ENCODE measurements at places on chromosomes 5 and 9. TPM values are rescaled to one million over a fixed set of nuclear protein-coding genes. Genes with fewer than 3 reads are reported as not detected.

The TCF7 gene
- 20.7 TPM for total RNA-seq

The PHF19 gene
- total RNA-seq: 114 TPM

The ARID3C gene
- 0.10 TPM for total RNA-seq

The FRMD3 gene
- total RNA-seq: 1.5 TPM

The OGN gene
- not detected for total RNA-seq

The TAF1L gene
- not detected for total RNA-seq

The SH3GL2 gene
- 0.07 TPM for total RNA-seq

The CA9 gene
- 6.1 TPM for total RNA-seq

The PPP2R2B gene
- not detected for total RNA-seq

The BSPRY gene
- total RNA-seq: not detected

The AK8 gene
- total RNA-seq: 0.89 TPM

The MCIDAS gene
- 1.7 TPM for total RNA-seq

The TERT gene
- total RNA-seq: 1.8 TPM

The SH3TC2 gene
- 0.29 TPM for total RNA-seq

The SGCD gene
- 4.0 TPM for total RNA-seq

The MTREX gene
- 50.1 TPM for total RNA-seq

The SOWAHA gene
- 0.15 TPM for total RNA-seq

The EXOSC2 gene
- total RNA-seq: 60.3 TPM

The RGS7BP gene
- total RNA-seq: not detected

The UBE2QL1 gene
- 0.15 TPM for total RNA-seq

The ABLIM3 gene
- total RNA-seq: 5.7 TPM

The LRRC14B gene
- total RNA-seq: not detected

The F2RL1 gene
- total RNA-seq: 254 TPM

The SLC34A1 gene
- not detected for total RNA-seq

The HRH2 gene
- total RNA-seq: 0.64 TPM

The SPINK13 gene
- not detected for total RNA-seq

The CCNI2 gene
- total RNA-seq: 0.20 TPM

The ADGRD2 gene
- total RNA-seq: not detected

The EPB41L4A gene
- total RNA-seq: 1.3 TPM

The C1QTNF3 gene
- total RNA-seq: 0.23 TPM

The PMPCA gene
- total RNA-seq: 77.4 TPM

The OTP gene
- total RNA-seq: 0.08 TPM

The NUTM2F gene
- not detected for total RNA-seq

The FRRS1L gene
- 0.15 TPM for total RNA-seq

The ZNF354C gene
- total RNA-seq: 0.95 TPM

The SLC34A3 gene
- 0.07 TPM for total RNA-seq

The TMEM232 gene
- 0.24 TPM for total RNA-seq

The ISCA1 gene
- total RNA-seq: 45.5 TPM

The SHC3 gene
- 0.38 TPM for total RNA-seq

The CDH9 gene
- not detected for total RNA-seq

The PALM2AKAP2 gene
- 0.36 TPM for total RNA-seq

The PCDHA12 gene
- 2.7 TPM for total RNA-seq

The TICAM2 gene
- total RNA-seq: 1.4 TPM

The SLC4A9 gene
- not detected for total RNA-seq

The PSD2 gene
- 0.03 TPM for total RNA-seq

The FOXD4L5 gene
- total RNA-seq: 0.10 TPM

The LNPEP gene
- 9.6 TPM for total RNA-seq

The SIT1 gene
- total RNA-seq: not detected

The OR4F3 gene
- not detected for total RNA-seq

The ERAP2 gene
- 1.2 TPM for total RNA-seq

The WDR38 gene
- not detected for total RNA-seq

All from A549 treated with DMSO at 1 μM for 4 hours (cell line).